ENCODE measurements at places on chromosomes 4 and X.
A peak's percentile ranks its signal among the peaks of the same experiment; 100 is the strongest.

- DNase-seq = no peak
Observed at GRCh38 chrX:28586286-28586685, 960 bp upstream of the IL1RAPL1 start.

DNA sequence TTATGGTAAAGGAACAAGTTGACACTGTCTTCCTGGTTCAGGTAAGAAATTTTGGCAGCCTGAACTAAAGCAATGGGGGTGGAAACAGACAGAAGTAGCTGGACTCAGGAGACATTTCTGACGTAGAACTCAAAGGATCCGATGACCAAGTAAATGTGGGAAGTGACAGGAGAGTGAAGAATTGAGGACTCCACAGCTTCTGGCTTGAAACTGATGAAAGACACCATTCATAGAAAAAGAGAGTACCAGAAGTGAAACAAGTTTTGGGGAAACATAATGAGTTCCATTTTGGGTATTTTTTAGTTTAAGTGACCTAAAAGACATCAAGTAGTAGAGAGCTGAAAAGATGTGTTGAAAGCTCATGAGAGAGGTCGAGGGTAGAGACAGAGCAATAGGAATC is 5.7 kb downstream of the FAM120C start:
- DNase-seq = no peak

DNA sequence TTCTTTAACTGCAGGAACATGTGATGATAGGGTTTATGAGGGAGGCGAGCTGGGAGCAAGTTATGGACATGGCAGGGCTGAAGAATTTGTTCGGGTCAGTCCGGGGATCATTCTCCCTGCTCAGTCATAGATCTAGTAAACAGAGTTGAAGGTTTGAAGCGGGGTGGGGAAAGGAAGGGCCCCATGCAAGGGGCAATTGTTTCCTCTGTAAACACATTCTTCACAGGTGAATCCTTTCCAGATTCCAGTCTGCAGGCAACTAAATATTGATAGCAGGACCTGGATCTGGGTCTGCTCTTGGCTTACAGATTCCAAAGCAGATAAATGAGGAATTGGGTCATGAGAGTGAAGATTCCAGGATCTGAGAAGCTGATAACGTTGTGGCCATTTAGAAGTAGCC is 44.3 kb upstream of the ARHGAP24 start:
- DNase-seq = no peak

DNA sequence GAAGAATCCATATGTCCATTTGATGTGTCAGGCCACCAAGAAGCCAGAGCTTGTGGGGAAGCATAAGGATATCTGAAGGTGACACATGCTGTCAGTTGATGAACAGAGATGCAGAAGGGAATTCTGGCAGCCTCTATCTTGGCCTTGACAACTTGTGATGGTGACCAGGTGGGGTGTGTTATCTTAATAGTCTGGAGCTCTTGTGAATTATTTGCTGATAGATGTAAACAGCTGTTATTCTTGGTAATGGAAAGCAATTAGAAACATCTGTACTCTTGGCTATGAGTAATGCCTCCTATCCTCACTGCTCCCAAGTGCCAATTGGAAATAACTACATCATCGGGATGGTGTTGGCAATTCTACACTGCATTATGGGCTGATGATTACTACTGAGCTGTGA is 51.9 kb downstream of the NAA11 start:
- peak; percentile 52 for DNase-seq

GRCh38 chr4:8334786-8335460 is 65.4 kb downstream of the HTRA3 start:
- DNase-seq = no peak

- no peak for DNase-seq
Observed at GRCh38 chrX:78886550-78886949, 58.6 kb upstream of the P2RY10 start.

GRCh38 chr4:186024637-186025407 is 44.1 kb upstream of the TLR3 start:
- DNase-seq = no peak

GRCh38 chrX:150361070-150361776 is 1.9 kb upstream of the MAMLD1 start:
- DNase-seq = no peak

GRCh38 chr4:97643179-97643578 is 500.1 kb downstream of the STPG2 start:
- DNase-seq = no peak

DNA sequence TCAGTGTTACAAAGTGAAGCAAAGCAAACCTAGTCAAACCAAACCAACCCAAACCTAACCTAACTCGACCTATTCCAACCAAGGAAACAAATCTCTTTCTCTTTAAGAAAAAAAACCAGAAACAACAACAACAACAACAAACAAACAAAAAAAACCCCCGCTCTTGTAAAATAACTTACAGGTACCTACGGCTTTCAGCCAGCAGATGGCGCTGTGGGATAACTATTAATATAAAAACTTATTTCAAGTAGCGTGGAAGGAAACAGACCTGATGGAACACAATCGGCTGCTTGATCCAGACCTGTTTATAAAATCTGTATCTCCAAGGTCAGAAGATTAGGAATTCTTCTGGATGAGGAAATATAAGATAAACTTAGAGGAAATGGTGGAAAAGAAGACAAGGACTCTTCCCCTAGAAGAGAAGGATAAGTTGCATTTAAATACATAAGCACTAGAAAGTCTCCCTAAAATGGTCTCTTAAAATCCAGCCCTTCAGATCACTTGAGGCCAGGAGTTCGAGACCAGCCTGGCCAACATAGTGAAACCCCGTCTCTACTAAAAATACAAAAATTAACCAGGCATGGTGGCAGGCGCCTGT is 34.4 kb upstream of the CDKL5 start:
- peak; percentile 24 for DNase-seq

DNA sequence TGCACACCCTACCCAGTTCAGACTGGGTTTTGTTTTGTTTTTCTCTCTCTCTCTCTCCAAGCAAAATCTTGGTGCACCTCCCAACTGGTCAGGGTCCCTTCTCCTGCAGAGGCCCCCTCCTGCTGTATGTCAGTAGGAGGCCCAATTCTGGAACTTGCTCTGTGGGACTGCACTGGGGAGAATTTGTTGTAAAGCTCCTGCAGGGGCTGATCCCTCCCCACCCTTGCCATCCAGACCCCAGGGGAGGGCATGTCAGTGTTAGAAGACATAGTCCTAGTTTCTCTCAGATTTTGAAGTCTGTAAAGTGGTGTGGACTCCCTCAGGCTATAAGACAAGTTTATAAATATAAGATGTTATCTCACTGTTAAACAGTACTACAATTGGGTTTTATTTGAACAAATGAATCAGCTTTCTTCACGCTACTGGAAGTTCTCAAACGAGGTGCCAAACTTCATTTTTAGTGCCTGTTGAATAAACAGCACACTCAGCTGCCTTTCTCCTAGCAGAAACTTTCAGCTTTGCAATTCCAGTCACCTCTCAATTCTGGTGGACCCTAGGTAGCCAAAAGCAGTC is 88.6 kb upstream of the FRMPD3 start:
- DNase-seq = no peak

GRCh38 chr4:182914357-182914756 is 2.8 kb downstream of the DCTD start:
- no peak for DNase-seq

- DNase-seq = no peak
Observed at GRCh38 chr4:24322995-24323394, 261.4 kb downstream of the DHX15 start.

- DNase-seq = peak; percentile 32
Observed at GRCh38 chrX:38754102-38754790, 47.0 kb upstream of the MID1IP1 start.

GRCh38 chr4:119017636-119018035 is 118.0 kb upstream of the MYOZ2 start:
- no peak for DNase-seq

DNA sequence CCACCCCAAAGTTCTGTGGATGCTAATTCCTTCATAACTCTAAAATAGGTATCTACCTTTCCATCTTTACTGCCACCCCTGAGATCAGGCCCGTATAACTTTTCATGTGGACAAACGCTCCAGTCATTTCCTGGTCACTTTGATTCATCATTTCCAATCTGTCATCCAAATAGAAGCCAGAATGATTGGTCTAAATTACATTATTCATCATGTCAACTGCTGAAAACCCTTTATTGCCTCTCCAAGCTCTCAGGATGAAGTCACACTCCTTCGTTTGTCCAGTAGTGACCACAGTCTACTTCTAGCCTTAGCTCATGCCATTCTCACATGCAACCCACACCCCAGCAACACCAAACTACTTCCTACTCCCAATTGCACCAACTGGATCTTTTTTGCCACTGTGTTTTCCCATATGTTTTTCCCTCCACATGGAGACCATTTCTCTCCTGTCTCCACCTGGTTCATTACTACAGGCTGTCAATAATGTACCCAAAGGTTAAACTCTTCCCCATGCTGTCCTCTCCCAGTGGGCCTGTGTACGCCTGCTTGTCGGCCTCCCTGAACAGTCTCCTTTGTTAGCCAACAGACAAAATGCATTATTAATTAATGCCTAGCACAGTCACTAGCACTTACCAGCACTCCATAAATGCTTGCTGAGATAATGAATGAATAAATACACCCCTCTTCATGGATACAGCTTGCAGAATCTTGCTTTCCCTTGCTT is 382.6 kb upstream of the NOCT start:
- no peak for DNase-seq

- no peak for DNase-seq
Observed at GRCh38 chr4:3240936-3241522, 7.9 kb upstream of the MSANTD1 start.

GRCh38 chrX:46582966-46583365 is 9.4 kb downstream of the CHST7 start:
- no peak for DNase-seq

DNA sequence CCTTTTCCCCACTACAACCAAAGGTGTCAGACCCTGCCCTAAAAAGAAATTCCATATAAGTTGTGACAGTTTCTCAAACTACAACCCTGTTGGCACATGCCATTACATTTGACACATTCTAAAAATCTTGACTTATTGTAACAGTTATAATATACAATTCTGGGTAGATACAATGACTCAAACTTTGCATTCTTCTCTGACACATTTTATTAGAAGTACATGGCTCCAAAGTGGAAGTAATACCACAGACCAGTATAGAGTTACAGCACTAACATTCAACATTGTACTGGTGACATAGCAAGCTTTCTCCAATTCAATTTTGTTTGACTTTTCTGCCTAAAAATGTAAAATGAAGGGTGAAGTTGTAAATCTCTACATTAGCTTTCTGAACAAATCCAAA is 196.6 kb upstream of the ETNPPL start:
- no peak for DNase-seq

DNA sequence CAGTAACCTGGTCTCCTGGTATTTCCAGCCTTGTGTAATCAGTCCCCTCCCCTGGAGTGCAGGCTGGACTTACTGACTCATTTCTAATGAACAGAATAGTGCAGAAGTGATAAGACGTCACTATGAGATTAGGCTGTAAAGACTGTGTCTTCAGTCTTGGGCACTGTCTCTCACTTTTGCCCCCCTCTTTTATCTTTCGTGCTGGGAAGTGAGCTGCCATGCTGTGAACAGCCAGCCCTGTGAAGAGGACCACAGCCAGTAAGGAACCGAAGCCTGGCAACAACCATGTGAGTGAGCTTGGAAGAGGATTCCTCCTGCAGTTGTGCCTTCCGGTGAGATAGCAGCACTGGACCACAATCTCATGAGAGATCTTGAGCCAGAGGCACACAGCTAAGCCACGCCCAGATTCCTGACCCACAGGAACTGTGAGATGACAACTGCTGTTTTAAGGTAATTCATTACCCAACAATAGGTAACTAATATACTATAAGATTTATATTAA is 67.5 kb upstream of the GPR34 start:
- DNase-seq = no peak

GRCh38 chr4:123784626-123785025 is 388.0 kb downstream of the SPRY1 start:
- DNase-seq = no peak

- no peak for DNase-seq
Observed at GRCh38 chrX:69493193-69493592, 10.9 kb upstream of the NALF2 start.

DNA sequence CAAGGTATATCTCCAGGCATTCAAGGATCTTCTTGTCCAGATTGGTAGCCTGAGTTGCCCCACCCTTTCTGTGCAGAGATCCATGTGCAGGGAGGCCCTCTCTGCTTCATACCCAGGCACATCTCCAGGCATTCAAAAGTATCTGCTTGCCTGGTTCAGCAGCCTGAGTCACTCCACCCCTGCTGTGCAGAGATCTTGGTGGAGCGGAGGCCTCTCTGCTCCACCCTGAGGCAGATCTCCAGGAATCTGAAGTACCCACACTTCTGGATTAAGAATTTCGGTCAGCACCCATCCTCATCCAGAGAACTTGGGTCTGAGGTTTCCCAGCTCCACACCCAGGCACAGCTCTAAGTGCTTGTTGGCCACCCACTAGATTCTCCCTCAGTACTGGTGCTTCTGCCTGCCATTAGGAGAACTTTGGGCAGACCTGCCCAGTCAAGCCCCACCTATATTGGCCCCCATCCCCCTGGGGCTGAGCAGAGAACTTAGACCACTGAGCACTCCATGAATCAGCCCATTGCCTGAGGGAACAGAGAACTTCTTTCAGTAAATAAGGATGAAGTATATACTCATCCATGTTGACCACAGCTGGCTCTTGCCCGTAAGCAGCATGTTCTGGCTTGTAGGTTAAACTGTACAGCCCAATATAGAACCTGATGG is 199.5 kb upstream of the ZCCHC13 start:
- DNase-seq = no peak

DNA sequence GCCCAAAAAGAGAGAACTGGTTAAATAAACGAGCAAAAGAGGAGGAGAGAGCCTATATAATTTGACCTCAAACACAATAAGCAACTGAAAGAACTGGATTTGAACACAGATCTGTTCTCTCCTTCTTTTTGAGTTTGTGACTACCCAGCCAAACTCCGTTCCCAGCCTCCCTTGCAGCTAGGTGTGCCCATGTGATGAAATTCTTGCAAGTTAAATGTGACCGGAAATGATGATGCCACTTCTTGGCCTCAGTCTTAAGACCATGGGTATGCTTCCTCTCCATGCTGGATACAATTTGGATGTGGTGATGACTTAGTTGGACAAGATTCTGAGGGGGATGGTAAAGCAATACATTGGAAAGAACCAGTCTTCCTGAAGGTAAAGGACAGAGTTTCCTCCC is 204.1 kb downstream of the PTTG2 start:
- DNase-seq = no peak

DNA sequence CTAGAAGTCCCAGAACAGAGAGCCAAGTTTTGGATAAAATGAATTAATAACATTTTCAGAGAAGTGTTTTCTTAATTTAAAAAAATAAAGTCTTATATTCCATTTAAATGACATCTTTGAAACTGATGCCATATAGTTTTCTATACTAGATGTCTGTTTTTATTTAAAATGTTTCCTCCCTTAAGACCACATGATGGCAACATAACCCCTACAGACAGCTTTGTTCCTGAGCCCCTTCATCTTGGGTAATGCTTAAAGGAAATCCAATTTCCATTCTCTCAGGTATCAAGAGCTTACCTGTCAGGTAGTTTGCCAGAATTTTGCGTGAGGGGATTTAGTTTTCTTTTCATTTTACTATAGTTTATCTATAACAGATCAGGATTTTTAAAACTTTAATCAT is 181.4 kb upstream of the UGT8 start:
- DNase-seq = peak; percentile 22

- no peak for DNase-seq
Observed at GRCh38 chr4:5206016-5206790, 154.9 kb downstream of the STK32B start.

Data from NCI-H2171 (cell line).